Activated T-helper 1 cell treated with Interleukin-2 at 50 U/mL for 16 hours (primary cell): ENCODE measurements at places on chromosomes 16 and 17.
A peak's percentile ranks its signal among the peaks of the same experiment; 100 is the strongest.

GRCh38 chr16:31330553-31330890, 24.5 kb upstream of the ITGAX start:
- no peak for DNase-seq

GRCh38 chr17:31318298-31318801, 3.1 kb downstream of the EVI2A start:
- peak; percentile 35 for DNase-seq

GRCh38 chr16:88705076-88705684, 1.0 kb downstream of the RNF166 start:
- no peak for DNase-seq

GRCh38 chr17:77281122-77281903, 140.5 kb downstream of the SEC14L1 start:
- peak; percentile 53 for DNase-seq

- no peak for DNase-seq
Measured at GRCh38 chr16:52964290-52964689, 88.4 kb downstream of the CHD9NB start.

- DNase-seq: no peak
Measured at GRCh38 chr17:29578626-29579485, 10.4 kb downstream of the TP53I13 start.

GRCh38 chr17:4559139-4559791, 1.1 kb downstream of the GGT6 start:
- DNase-seq: no peak
